ENCODE measurements at places on chromosomes 7 and 10. TPM values are rescaled to one million over a fixed set of nuclear protein-coding genes. Genes with fewer than 3 reads are reported as not detected.

DNA sequence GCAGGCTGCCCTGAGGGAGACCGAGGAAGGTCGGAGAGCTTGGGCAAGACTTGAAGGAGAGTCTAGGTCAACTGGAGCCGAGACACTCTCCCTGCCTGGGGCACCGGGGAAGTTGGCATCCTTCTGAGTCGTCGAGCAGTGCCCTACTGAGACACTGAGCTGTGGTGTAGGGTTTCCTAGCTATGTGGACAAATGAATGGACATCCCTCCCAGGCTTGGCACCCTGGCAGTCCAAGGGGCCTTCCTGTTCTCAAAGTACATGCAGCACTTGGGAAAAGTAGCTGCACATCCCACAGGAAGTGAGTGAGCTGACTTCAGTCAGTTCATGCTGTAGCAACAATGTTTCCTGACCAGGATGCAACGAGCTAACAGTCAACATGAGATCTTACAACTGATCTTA is 57.2 kb upstream of the INPP5A start:
- no peak for DNase-seq

DNA sequence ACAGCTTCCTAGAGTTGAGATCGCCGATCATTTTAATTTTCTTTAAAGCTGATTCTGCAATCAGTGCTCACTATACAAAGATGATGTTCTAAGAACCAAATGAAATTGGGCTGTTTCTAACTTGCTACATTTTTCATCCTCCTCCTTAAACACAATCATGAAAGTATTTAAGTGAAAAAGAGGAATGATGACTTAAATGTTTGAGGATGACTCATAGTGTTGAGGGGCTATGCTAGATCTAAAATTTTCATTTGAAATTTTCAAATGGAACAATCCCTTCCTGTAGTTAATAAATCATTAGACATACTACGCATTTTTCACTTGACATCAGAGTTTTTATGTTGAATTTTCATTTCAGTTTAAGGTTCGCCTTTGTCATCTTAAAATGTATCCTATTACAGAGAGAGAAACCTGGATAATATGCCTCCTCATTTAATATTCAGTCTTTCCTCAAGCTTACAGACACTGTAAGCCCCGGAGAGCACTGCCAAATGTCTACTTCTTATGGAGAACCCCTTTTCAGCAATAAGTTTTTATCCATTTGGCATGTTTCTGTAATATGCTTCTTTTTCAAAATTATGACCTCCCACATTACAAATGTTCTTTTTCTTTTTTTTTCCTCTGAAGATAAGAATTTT is 499.6 kb downstream of the MAGI2 start:
- DNase-seq, result no peak

GRCh38 chr7:10257438-10257837 is 716.2 kb upstream of the PHF14 start:
- no peak for DNase-seq

GRCh38 chr7:155680864-155681263 is 36.4 kb downstream of the RBM33 start:
- no peak for DNase-seq

- no peak for DNase-seq
Measured at GRCh38 chr7:14021069-14021468, 31.6 kb upstream of the ETV1 start.

- DNase-seq, result no peak
Measured at GRCh38 chr7:106767498-106768323, 97.4 kb upstream of the PIK3CG start.

DNA sequence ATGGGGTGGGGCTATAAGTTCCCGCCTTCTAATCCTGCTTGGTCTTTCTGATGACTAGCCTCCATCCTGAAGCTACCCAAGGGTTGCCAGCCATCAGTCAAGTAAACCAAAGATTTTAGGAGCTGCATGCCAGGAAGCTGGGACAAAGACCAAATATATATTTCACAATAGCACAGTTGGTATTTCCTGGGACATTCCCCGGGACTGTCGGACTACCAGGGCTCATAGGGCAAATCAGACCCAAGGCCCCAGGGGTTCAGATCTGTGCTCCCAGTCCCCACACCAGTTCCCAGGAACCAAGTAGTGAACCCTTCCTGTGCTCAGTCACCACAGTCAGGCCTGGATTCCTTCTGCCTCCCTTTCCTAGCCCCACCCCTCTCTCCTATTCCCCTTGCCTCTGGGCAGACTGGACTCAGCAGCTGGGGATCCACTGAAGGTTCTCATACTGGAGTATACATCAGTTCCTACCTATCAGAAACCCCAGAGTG is 5.7 kb upstream of the CXCL12 start:
- no peak for DNase-seq

DNA sequence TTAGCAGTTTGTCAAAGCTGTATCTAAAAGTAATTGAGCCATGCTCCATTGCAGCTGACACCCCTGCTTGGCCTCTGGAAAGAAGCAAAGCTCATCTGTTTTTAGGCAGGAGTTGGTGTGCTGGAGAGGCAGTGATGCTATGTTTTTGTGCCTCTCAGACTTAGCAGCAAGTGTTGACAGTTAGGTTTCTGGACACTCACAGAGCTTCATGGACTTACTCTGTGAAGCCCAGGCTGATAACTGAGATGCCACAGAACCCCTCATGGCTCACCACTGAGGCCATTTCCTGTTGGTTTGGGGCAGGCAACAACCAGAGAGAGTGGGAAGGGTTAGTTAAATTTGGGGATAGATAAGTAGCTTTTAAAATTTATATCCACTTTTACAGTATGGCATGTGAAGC is 59.8 kb downstream of the BTAF1 start:
- no peak for DNase-seq

GRCh38 chr7:87648316-87648715 is 20.1 kb downstream of the RUNDC3B start:
- DNase-seq, result no peak

GRCh38 chr10:72552857-72553256 is 73.0 kb downstream of the MICU1 start:
- DNase-seq, result no peak

DNA sequence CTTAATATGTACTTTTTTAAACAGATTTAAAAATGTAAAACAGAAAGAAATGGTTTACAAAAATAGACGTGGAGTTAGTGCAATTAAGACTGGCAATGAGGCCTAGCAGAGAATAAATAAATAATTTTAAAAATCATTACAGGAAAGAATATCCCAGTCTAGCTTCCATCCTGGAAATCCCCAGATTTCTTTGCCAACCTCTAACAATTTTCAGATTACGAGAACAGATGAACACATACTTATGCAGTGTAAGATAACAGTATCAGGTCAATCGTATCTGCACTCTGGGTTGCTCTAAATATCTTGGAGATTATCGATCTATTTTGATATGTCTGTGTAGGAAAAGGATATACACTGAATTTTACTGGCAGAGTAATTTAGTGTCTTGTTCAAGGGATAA is 210.5 kb downstream of the SEMA3A start:
- no peak for DNase-seq

- no peak for DNase-seq
Measured at GRCh38 chr10:103231047-103231551, 14.6 kb upstream of the RPEL1 start.

DNA sequence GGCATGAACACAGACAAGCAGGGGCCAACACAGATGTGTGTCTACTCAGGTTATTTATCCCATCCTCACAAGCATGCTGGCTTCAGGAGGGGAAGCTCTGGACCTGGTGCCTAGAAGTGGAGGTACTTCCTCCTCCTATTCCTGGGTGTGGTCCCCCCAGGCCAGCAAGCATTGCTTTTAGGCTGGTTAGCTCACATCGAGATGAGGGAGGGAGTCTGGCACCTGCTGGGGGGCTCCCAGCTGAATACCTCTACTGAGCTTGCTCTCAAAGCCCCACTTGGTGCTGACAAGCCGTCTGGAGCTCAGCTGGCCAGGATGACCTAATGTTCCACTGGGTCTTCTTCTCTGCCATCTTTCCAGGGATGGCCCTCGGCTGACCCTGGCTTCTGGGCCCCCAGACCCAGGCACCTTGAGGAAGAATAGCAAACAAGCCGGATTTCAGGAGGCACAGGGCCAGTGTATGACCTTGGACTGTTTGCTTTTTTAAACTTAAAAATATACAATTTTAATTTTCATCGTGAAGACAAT is 26.8 kb downstream of the FAM241B start:
- DNase-seq, result no peak

The CYP3A4 gene
- not detected for total RNA-seq

The GIMAP6 gene
- 16.8 TPM for total RNA-seq

The PAPOLB gene
- total RNA-seq, result 1.4 TPM

The EN2 gene
- total RNA-seq, result not detected

The KAT6B gene
- 50.3 TPM for total RNA-seq
